ENCODE measurements at places on chromosomes 2 and 18.

GRCh38 chr2:241798631-241799521 is 10.1 kb upstream of the NEU4 start:
- no peak for DNase-seq

- DNase-seq = no peak
Observed at GRCh38 chr2:216698895-216699294, 3.5 kb upstream of the IGFBP5 start.

DNA sequence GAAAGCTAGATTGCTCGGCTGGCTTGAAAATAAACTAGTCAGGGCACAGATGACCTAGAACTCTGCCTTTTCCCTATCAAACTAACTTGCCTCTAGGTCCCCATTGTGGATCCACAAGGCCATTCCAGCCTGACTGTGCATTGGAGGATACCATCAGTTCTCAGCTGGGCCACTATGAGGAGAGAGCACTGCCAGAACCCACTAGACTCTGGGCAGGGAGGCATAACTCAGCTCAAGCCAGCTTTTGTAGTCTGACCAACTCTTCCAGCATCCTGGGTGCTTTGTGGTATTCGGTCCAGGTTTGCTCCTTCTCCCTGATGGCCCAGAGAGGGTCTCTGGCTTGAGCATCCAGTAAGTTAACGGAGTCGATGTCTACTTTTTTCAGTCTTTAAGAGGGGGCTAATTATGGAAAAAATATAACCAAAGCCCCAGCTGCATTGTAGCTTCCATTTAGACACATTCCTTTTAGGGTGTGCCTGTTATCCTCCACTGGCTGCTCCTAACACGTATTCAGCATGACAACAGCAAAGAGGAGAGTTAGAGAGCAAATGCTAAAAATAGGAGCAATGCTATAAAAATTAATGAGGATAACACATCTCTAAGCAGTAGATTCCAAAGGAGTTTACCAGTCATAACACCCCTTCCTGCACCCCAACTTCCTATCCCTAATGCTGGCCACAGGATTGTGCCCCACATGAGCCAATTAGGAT is 15.2 kb downstream of the GKN2 start:
- no peak for DNase-seq

GRCh38 chr2:100934504-100935371 is 67.4 kb upstream of the RPL31 start:
- DNase-seq = no peak

DNA sequence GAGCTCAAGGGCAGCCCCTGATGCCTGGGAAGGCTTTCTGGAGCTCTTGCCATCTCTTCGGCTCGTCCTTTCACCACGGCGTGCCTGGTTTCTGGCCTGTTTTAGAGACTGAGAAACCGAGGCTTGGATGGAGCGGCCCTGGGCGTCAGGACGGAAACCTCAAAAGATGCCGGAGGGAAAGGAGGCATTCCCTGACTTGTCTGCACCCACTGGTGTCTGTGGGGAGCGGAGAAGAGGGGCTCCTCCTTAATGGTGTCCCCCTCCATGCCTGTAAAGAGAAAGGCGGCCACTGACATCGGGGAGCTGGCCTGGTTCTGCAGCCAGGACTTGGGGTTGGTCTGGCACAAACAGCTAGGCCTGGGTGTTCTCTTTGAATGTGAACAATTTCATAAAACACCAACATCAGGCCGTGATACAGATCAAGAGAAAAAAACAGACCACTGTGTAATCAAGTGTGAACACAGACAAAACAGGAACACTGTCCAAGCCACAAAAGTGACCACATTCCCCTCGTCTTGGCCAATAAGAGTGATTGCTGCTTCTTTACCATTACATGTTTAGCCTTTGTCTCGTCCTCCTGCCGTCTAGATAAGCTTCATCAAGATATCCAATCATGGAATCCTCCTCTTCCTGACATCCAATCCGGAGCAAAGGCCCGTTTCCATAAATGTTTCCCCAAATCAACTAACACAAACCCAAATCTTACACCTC is 633 bp upstream of the ILKAP start:
- DNase-seq = no peak

DNA sequence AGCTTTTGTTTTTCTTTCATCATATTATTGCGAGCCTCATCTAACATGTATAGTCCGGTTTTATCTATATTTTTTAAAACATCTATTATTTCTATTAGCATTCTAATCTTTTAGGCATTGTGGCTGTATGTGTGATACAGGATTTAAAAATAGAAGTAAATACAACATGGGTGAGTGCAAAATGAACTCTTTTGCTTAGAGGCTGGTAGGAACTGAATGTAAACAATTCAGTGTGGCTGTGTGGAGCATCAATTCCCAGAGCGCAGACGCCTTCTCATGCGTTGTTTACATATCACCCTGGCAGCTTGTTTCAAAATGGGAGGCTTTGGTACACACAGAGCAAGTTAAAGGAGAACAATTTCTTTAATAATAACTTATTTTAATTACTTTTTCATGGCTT is 836 bp downstream of the DTNA start:
- DNase-seq = no peak

- peak; percentile 18 for DNase-seq
Observed at GRCh38 chr2:134468164-134468563, 214.3 kb downstream of the MGAT5 start.

DNA sequence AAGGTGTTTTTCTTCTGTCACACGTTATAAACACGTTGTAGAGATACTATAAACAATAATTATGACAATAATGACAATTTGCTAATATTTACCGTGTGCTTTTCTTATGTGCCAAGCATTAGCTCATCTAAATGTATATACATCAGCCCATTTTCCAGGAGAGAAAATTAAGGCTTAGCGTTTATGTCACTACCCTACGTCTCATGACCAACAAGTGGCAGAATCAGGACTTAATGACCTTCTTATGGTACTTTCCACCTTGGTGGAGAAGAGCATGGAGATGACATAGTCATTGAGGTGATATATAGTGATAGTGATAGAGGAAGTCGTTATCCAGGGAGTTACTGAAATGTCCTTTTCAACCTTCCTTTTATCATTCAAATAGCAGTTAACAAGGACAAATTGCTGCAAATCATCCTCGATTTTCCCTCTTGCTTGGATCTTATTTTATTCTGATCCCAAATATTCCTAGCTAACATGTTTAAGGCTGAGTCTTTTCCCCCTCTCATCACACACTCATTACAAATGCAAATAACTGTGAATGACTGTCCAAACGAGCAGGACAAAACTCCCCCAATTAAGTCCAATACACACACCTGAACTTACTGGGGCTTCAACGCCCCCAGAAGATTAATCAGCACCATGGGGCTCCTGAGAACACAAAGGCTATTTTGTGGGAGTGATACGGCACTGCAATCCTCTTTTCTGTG is 27.3 kb downstream of the SPRED2 start:
- DNase-seq = no peak

DNA sequence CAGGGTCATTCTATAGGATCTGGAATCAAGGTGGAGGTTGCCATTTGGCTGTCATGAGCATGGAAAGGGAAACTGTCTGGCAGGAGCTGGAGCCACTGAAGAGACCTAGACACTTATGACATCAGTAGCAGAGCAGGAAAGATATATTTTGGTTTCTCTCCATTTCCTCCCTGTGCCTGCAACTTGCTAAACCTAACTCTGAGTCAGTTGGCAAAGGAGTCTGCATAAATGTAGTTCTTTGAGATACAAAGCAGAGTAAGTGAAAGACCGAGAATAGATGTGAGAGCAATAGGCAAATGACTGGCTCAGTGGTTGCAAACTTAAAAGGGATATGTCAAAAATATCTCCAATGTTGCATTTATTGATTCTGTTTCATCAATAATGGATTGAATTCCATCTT is 757.7 kb downstream of the KCNJ3 start:
- DNase-seq = no peak

DNA sequence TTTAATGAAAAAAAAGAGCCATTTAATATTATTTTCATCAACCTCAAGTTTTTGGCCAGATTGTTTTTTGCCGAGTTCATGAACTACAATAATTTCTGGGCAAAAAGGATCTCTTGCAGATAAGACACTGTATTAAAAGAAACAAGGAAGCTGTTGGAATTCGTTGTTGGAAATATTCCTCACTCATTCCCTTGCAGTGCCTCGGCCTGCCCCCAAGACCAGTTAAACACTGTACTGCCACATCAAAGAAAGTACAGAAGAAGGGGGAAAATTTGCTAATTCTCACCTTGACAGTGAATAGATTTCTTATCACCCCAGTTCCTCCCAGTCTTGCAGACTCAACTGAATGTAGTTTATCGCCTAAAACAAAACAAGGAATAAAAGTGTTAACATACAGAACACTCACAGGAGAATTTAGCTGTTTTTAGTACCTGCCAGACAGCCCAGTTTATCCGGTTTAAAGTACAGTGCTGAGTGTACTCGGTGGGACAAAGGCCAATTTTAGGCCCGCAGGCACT is 1.2 kb downstream of the IDH1 start:
- DNase-seq = no peak

DNA sequence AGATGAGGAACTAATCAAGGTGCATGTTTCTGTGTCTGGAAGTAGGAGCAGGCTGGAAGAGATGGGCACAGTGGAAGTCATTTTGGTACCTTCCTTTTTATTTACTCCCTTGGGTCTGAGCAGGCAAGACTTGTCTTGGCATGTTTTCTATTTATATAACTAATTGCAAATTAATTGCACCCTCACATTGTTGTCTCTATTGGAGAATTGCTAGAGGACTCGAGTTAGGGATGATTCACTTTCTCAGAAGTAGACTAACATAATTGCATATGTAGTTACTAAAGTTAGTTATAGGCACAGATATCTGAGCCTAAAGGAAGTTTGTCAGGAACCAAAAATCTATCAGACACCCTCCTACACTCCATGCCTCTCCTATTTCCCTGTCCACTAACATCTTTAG is 92.8 kb upstream of the NRP2 start:
- DNase-seq = no peak

- DNase-seq = no peak
Observed at GRCh38 chr18:65145312-65145711, 605.5 kb upstream of the CDH7 start.

GRCh38 chr2:84395820-84396219 is 63.3 kb downstream of the SUCLG1 start:
- no peak for DNase-seq

- DNase-seq = no peak
Observed at GRCh38 chr2:191656391-191656790, 21.5 kb upstream of the NABP1 start.

- no peak for DNase-seq
Observed at GRCh38 chr2:29532436-29532835, 388.9 kb downstream of the ALK start.

GRCh38 chr2:23588106-23588505 is 203.1 kb downstream of the KLHL29 start:
- no peak for DNase-seq

DNA sequence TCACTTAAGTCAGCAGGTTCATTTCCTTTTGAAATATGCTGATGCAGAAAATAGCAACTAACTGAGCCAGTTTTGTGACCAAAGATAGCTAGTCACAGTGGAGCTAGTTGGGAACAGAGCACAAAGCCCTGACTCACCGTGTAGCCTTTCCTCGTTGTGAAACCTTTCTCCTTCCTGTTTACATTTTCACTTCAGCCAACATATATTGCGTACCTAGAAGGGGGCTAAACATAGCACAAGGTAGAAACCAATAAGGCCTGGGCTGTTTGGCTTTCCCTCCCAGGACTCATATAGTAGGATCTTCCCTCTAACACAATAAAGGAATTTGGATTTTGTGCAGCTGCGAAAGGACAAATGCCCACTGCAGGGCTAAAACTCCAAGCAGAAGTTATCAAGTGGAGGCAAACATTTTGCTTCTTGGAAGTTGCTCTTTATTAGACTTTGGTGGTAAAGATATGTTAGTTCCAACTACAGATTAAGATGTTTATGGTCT is 24.5 kb upstream of the LPIN2 start:
- DNase-seq = peak; percentile 54
